CD4-positive, CD25-positive, alpha-beta regulatory T cell (primary cell): ENCODE measurements at places on chromosomes 3 and 15. TPM values are rescaled to one million over a fixed set of nuclear protein-coding genes. Genes with fewer than 3 reads are reported as not detected.

Gene PARL
- polyA plus RNA-seq: 119 TPM

Gene ETV5
- not detected for polyA plus RNA-seq

Gene ONECUT1
- polyA plus RNA-seq: not detected

Gene KCNMB3
- 0.88 TPM for polyA plus RNA-seq

Gene FAM3D
- polyA plus RNA-seq: not detected

DNA sequence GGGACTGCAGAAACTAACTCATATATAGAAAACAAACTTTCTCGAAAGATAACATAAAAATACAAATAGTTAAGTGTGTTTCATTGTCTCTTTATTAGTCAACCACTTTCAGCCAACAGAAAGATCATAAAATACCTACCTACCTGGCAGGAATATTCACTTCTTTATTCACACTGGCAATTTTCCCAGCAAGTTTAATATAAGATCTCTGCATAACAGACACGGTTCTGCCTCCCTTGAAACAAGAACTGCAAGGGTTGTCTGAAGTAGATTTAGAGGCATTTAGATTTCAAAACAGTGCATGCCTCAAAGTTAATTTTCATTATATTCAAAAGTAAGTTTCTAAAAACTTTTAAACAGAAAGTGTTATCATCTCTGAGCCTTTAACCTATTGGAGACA is 7.1 kb downstream of the NPTN start:
- no peak for DNase-seq

Gene GASK1A
- polyA plus RNA-seq: not detected

Gene KNL1
- 1.4 TPM for polyA plus RNA-seq
